ENCODE measurements at places on chromosomes 7 and 10.

GRCh38 chr10:94279835-94280709 is 82.7 kb downstream of the NOC3L start:
- peak; percentile 43 for DNase-seq

DNA sequence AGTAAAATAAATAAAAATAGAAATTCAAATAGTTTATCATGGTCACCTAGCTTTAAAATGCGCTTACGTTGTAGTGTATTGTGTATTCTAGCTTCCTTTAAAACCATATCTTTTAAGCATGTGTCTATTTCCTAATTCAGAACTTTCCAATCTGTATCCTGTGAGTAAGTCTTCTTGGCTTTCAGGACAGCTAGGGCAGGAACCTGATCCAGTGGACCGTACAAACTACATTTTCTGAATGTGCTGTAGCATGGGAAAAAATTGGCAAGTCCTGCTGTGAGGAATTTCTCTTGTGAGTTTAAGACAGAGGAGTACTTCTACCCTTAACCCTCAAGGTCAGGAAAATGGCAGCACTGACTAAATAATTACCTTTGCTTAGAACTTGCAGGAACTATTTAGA is 12.1 kb downstream of the OPN1SW start:
- no peak for DNase-seq

- no peak for DNase-seq
Measured at GRCh38 chr7:105690325-105690945, 109.1 kb upstream of the EFCAB10 start.

DNA sequence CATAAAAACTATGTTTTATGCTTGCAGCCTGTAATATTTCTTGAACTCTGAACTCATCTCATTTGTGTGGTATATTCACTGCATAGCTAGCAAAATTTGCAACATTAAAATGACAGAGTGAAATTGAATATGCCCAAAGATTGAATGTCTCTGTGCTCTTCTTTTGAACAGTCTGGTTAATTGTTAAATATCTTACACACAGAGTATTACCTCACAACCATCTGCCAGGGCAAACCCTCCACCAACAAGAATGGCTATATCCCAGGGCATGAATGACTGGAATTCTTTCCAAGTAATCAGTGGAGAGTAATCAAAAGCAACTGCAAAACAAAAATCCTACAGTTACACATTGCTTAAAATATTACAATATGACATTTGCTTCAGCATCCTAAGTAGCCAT is 76.9 kb downstream of the SLC13A1 start:
- no peak for DNase-seq

- DNase-seq: no peak
Measured at GRCh38 chr10:122637376-122637775, 62.3 kb downstream of the C10orf120 start.

All from CD4-positive, alpha-beta T cell treated with Interleukin-10 for 1 hour (primary cell).